ENCODE measurements at places on chromosomes 1 and 21.

DNA sequence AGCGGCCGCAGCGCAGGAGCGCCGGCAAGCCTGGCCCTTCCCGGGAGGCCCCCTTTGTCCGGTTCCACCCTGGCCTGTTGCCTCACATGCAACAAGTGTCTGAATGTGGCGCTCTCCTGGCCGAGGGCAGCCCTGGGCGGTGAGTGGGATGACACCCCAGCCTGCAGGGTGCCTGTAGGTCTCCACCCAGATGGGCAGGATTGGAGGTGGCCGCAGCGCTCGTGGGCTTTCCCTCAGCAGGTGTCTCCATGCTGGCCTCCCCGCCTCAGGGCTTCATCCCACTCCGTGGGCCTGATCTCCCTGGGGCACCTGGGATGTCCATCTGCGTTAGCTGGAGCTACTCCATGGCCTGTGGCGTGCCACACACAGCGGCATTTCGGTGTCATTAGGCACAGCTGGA is 1.5 kb downstream of the MIB2 start:
- DNase-seq, result no peak

GRCh38 chr1:226424221-226425003 is 16.5 kb upstream of the PARP1 start:
- peak; percentile 31 for DNase-seq

GRCh38 chr1:209879539-209879938 is 51.8 kb downstream of the UTP25 start:
- DNase-seq, result no peak

DNA sequence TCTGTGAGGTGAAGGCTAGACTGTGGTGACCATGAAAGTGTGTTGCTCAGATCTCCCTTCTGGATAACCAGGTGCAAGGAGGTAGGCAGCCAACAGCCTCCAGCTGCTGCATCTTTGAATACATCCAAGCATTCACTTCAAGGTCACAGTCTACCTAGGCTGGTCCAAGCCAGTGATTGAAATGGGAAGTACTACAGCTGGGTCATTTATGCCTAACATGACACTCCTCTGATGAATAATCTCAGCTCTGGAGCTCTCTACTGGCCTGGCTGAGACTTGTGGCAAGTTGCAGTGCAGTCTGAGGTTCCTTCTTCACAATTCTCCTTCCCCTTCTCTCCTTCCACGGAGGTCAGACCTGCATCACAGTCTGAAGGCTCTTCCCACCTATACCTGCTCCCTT is 35.0 kb upstream of the ARHGAP29 start:
- no peak for DNase-seq

DNA sequence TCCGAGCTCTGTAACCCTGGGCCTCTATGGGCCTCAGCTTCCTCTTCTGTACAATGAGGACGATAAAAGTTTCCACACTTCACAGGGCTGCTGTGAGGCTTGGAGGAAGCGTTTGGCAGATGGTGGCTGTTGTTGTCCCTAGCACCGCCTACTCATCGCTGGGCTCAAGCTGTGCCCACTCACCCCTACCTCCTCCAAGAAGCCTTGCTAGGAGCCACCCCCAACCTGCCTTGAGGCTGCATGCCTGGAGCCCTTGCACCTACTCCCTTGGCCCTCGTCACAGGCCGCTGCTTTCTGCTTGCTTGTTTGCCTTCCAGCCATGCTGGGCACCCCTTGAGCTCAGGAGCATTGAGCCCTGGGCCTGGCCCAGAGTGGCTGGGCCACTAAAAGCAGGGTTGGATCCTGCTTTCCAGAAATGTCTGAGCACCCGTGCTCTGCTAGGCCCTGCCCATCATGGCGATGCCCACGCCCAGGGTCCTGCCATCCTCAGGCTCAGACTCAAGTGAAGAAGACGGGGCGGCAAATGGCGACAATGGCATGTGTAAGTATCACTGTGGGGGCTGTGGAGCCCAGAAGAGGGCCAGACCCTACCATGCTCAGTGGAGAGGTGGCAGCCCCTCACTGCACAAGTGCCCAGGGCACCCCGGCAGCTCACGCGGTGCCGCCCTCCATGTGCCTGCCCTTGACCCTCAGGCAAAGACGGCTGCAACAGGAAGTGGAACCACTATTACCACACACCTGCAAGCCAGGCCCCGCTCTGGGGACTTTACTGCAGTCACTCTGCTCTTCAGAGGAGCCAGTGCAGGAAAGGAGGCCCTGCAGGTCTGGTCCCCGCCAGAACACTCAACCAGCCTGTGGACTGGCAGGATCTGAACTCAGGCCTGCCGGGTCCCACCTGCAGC is 9.5 kb downstream of the SH3BGRL3 start:
- no peak for DNase-seq

GRCh38 chr1:232340446-232340845 is 289.5 kb downstream of the SIPA1L2 start:
- no peak for DNase-seq

DNA sequence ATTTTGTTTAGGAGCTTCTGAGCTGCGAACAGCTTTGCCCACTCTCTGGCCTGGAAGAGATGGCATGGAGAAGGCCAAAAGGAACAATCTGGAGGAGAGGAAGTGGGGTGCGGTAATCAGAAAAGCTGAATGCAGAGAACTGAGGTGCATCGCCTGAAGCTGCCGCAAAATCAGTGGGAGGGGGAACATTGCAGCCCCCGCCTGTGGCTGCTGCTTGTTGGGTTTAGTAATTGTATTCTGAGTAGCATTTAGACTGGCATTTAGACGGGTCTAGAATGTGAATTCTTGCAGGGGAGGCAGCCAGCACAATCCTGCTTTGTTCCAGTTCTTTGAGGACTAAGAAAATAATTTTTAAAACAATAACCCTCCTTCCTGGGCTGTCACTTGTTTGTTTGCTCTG is 25.4 kb downstream of the NFASC start:
- no peak for DNase-seq

DNA sequence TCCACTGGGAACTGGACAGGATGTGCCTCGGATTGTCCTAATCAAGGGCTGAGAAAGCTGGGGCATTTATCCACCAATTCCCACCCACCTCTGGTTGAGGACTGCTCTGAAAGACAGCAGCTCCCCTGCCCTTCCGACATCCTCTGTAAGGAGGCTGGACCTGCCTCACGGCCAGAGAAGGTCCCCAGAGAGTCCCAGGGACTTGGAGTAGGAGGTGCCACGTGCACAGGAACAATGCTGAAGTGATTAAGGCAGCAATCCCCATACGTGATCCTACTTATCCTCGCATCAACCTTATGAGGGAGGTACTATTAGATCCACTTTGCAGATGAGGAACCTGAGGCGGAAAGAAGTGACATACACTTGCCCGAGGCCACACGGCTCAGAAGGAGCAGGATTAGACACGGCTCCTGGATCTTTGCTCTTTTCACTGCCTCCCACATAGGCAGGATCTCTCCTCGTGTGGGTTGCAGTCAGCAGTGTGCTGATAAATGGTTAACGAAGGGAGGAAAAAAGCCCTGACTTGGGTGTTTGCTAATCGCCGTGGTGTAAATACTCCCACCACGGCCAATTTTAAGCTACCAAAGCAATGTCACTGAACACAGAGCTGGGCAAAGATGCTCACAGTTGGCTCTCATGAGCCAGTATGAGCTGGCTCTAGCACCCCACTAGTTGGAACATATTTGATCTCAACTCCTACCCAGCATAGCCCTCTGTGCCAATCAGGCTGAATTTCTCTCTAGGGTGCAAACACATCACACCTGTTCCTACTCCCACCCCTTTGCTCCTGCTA is 18.6 kb upstream of the LDLRAP1 start:
- no peak for DNase-seq

DNA sequence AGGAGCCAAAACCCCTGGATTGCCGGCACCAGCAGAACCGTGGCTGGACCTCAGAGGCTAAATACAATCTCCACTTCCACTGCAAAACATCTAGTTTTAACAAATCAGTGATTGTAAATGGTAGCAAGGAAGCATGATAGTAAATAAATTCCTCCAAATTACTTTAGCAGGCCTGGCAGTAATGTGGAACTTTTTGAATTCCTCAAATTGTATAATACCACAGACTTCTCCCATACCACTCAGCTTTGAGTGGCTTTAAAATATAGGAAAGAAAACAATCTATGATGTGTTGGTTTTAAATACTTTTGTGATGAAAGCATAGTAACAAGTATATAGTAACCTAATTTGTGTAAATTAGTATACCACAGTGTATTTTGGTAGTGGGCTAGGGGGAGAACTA is 34.1 kb downstream of the NIBAN1 start:
- no peak for DNase-seq

DNA sequence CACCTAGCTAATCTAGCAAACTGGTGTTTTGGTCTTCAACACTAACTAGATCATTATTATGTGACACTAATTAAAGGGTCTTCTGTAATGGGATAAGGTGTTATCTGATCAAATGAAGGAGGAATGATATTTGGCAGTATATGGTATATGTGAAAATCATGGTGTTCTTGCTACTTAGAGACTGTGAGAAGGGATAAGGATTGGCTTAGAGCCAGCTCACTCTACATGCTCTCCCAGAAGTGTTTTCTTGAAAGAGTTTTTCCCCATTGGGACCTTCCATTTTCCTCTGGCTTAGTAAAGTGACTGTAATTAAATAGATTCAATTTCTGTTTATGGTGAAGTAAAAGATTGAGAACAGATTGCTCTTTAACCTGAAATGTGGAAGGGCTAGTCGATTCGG is 71.2 kb upstream of the RGL1 start:
- no peak for DNase-seq

DNA sequence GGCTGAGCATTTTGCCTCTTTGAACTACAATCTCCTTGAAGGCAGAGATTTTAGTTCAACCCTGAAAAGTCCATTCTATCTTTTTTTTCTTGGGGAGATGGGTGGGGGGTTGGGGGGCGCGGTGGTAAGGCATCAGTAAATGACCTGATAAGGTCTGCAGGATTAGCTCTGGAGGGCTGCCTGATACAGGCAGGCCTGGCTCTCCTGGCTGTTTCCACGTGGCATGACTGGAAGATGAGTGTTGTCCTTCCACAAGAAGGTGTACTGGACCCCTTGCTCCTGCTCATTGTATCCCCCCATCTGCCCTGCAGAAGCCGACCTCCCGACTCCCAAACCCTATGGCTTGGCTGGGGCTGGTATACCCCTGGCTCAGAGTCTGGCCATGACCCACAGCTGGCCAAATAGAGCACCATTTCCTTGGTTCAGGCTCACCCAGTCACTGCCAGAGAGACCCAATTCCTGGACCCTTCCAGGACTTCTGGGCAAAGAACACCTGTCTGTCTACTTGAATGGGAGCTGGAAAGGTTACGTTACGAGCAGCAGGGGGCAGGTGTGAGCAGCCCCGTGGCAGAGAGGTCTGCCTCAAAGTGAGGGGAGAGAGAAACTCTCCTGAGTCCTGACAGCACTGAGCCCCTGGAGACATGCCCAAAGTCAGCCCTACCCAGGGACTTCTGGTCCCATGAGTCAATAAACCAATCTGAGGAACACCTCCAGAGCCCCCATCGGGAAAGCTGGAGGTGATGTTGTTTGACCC is 17.0 kb downstream of the DHRS3 start:
- DNase-seq, result peak; percentile 68

GRCh38 chr1:232454227-232454886 is 175.6 kb downstream of the SIPA1L2 start:
- DNase-seq, result no peak

DNA sequence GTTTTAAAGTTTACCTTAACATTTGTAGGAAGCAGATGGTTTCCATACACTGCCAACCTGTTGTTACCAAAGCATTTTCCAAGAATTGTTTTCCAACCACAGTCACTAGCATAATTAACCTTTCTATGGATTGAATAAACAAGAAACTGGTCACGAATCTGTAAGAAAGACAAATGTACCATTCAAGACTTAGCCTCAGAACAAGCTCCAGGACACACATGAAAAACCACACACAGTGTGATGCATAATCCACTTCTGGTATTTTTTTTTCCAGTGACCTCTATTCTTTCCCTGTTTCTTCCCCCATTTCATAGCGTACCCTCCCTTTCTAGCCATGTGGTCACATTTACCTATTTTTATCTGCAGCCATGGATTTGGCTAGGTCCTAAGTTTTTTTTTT is 29.6 kb upstream of the C1orf87 start:
- DNase-seq, result peak; percentile 88

DNA sequence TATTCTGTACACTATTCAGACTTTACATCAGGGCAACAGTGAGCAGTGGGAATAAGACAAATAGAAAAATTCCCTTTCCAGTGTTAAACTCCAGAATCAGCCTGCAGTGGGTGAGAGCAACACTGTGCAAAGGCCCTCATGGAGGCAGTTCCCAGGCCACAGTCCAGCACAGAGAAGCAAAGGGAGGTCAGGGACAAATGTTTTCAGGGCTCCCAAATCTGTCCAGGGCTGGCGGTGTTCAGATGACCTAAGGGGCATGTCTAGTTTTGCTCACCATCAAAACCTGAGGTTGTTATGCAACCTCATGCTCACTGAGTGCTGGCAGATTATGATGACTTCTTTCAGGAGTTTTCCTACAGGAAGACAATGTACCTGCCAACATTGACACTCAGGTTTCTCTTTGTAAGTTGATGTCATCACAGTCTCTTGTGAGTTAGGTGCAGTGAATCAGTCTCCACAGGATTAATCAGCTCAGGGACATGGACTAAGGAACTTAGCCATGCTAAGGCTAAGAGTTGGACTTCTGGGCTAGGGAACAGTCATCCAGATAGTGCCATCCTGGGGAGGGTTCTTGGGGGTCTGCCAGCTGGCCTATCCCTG is 3.6 kb upstream of the LCE5A start:
- no peak for DNase-seq

- no peak for DNase-seq
These were observed 75.9 kb upstream of the ETS2 start for GRCh38 chr21:38729754-38730379.

All from H4 (cell line).